Brain pericyte (primary cell): ENCODE measurements at places on chromosomes 1 and 21.

- no peak for DNase-seq
These were observed 432.0 kb downstream of the SETD4 start for GRCh38 chr21:35628316-35628715.

- DNase-seq: no peak
These were observed 86.8 kb downstream of the ZC3H11B start for GRCh38 chr1:219526074-219526473.

GRCh38 chr1:32246888-32247273 lies at the start of gene FAM167B:
Gene FAM167B, plus strand, starts transcription at chr1:32247222. Its CDS starts 200 bp downstream, at chr1:32247422.
- DNase-seq: no peak

GRCh38 chr1:85283475-85284199 lies 7.2 kb upstream of the BCL10 start:
- DNase-seq: no peak

- no peak for DNase-seq
These were observed 5.2 kb upstream of the DPM3 start for GRCh38 chr1:155145491-155145890.

GRCh38 chr1:118321840-118322239 lies 136.8 kb upstream of the SPAG17 start:
- no peak for DNase-seq

DNA sequence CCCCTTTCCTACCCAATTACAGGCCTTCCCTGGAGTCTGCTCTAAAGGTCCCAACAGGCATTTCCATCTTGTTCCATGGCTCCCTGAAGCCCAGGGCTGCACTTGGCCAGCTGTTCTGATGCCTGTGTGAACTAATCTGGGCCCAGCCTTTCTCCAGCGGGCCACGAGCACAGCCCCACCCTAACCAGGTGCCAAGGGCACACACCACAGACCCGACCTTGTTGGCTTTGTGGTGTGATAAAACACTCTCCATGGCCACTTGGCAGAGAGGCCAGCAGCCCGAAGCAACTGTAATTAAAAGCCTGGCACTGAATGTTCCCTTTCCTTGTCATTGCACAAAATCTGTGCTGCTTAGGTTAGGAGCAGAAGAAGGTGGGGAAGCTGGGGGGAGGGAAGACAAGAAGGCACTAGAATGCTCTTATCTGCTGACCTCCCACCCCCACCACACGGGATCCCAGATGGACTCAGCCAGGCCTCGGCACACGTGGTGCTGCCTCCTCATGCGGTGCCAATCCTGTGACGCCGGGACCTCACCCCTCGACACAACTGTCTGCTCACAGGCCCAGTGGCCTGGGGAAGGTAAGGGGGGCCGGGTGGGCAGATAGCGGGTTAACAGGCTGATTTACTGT lies 9.9 kb downstream of the HCRTR1 start:
- DNase-seq: no peak

DNA sequence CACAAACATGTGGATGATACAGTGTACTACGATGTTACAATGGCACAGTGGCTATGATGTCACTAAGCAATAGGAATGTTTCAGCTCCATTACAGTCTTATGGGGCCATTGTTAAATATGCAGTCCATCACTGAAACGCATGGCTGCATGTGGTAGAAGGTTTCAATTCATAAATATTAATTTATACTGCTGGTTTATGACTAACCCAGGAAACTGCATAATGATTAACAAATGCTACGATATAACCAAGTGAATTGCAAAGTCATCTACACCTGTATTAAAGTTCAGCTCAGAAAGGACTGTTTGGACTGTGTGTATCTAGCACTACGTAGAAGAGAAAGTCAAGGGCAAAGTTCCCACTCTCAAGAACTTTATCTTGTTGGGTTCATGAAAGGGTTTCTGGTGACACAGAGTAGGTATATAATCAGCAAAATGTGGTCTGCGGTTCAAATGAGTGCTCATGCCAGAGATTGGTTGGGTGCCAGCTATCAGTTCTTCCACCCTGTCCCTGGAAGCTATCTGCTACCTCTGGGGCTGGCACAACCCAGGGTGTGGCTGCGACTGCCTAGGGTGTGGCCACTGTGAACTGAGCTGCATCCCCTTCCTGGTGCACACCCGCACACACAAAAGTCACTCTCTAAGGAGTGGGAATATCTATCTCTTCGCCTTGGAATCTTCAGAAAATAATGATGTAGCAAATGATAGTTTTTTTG lies 14.8 kb downstream of the MGST3 start:
- no peak for DNase-seq

DNA sequence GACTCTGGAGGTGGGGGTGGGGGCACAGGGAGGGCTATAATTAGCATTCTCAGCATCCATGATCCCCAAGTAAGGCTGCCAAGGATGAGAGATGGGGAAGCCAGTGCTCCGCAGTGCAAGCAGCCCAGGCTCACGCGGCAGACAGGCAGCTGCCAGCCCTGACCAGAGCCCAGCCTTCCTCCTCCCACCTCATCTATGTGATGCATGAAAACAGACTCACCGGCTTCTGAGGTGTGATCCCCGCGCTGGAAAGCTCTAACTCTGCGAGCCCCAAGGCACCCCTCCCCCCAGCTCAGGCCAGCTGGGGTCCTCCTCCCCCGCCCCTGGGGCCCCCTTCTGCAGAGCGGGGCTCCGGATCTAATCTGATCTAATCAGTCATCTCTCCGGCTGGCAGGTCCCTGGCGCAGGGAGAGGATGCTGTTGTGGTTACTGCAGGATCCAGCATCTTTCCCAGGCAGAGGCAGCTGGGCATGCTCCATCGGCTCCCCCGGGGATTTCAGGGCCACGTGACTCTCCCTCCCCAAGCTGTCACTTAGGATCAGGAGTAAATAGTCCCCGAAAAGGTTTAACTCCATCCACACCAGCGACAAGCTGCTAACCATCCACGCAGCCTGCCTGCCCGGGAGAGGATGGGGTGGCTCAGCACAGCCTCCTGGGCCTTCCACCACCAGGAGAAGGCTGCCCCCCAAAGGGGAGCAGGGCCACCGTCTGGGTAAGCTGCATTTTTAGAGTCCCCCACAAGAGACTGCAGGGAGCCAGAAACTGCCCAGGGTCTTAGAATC lies at the start of gene PLEKHA6:
Gene PLEKHA6, minus strand, starts transcription at position 456 of the 782 bp plus-strand sequence. CDS start 86,202 bp downstream, outside the sequence.
- no peak for DNase-seq

GRCh38 chr1:194795917-194796593 lies 1609.6 kb upstream of the B3GALT2 start:
- no peak for DNase-seq

DNA sequence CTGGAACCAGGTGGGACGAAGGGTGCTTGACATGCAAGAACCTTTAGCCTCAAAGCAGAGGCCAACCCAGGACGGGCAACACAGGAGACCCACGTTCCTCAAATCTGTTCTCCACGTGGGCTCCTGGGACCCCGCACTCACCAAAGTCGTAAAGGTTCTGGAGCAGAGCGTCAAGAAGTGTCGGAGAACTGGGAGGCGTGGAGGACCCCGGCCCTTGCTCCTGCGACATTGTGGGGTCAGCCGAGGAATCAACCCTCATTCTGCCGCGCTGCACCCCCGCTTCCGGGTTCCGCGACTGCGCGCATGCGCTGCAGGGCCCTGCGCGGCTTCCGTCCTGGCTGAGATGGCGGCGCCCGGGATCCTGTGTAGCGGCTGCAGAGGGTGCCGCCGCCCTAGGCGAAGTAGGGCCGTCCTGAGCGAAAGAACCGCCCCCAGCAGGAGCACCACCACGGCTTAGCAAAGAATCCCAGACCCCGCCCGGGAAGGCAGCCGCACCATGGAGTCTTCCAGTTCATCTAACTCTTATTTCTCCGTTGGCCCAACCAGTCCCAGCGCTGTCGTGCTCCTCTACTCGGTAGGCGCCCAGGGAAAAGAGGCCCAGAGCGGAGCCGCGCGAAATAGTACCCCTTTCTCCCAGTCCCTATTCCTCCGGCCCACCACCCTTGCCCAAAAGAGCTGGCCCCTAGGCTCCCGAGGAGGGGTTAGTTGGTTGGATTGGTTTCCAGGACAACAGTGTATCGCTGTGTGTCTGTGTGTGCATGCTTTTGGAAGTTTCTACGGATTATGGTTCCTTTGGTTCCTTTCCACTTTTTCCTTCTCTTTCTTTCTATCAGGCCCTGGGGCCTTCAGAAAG lies at the start of gene GNPAT:
Gene GNPAT, plus strand, starts transcription at position 330 of the 853 bp plus-strand sequence. Its CDS starts 167 bp downstream, at position 497.
- DNase-seq: peak; percentile 53

GRCh38 chr1:214993419-214993818 lies 89.1 kb upstream of the KCNK2 start:
- no peak for DNase-seq

DNA sequence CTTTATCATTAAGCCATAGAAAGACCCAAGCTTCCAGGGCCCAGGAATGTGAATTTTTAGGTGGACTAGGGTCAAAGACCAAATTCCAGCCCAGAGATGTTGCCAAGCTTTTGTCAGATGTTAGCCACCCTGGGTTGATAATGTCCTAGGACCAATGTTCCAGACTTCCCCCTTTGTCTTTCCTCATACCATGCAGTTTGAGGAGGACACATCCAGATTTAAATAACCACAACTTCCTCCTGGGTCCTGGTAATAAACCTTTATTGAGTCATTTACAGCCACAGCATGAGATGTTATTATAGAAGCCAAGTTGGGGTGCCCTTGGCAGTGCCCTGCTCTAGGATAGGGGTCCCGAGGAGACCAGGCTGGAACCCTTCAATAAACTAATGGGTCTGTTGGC lies 5.9 kb downstream of the TNR start:
- no peak for DNase-seq
